Foreskin keratinocyte (primary cell): ENCODE measurements at places on chromosomes 6 and 20. TPM values are rescaled to one million over a fixed set of nuclear protein-coding genes. Genes with fewer than 3 reads are reported as not detected.
A peak's percentile ranks its signal among the peaks of the same experiment; 100 is the strongest.

- DNase-seq: no peak
Measured at GRCh38 chr6:30163918-30164654, 740 bp downstream of the TRIM15 start.

DNA sequence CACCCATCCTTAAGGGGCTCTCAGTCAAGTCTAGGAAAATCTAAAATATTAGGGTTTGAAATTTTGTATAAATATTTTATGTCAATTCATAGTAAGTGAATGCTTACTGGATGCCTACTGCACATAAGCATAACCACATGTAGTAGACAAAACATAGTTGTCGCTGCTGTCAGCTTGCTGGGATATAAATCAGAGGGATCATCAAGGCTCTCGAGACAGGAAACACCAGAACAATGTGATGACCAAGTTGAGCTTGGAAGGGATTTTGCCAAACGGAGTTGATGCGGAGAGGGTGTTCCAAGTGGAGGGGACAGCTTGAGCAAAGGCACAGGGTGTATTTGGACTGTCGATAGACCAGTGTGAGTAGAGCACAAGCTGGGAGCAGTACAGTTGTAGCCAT lies 105.8 kb upstream of the SUPT3H start:
- DNase-seq: no peak

GRCh38 chr6:84774985-84775284 lies 10.5 kb upstream of the TBX18 start:
- no peak for DNase-seq

DNA sequence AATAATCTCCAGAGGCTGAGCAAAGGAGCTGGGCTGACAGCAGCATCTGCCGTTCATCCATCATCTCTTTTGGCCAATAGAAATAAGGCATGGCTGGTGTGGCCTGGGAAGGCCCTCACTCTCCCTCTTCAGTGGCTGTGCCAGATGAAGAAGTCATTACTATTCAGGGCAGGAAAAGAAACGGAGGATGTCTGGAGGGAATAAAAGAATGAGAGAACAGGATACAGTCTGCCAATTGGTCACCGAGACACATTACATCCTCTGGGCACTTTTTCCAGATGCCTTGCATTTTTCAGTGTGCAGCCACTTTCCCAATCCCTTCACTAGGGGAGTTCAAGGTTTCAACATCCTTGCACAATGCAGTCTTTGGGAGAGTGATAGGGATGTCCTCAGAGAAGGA lies 32.2 kb upstream of the VGLL2 start:
- DNase-seq: no peak

Gene CCN6
- polyA plus RNA-seq: 0.06 and 0.34 TPM in 2 replicates

GRCh38 chr20:10565191-10565921 lies 108.4 kb downstream of the JAG1 start:
- DNase-seq: peak; percentile 31

DNA sequence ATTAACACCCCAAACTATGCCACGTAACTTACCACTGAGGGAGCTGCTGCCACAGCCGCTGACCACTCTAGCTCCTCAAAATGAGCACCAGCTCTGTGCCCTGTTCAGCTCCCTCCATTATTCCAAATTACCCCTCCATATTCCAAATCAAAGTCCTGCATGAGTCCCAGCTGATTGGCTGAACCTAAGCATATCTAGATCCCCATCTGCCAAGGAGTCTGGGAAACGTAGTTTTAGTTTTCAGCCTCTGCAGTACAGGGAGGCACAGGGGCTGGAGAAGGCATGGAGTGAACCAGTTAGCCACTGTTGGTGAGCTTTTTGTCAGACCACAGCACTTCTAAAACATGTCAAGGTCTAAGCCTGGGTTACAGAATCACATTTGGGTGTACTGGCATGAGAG lies 15.9 kb downstream of the UNC5CL start:
- no peak for DNase-seq

GRCh38 chr20:31819083-31819784 lies at the start of gene MYLK2:
Gene MYLK2 (plus strand): TSS chr20:31819356. CDS start chr20:31819581, 225 bp downstream.
- DNase-seq: no peak

- peak; percentile 75 for DNase-seq
Measured at GRCh38 chr6:81906709-81907204, 154.3 kb upstream of the TENT5A start.

GRCh38 chr6:39362487-39362865 lies 40.0 kb upstream of the KCNK16 start:
- peak; percentile 1 for DNase-seq

DNA sequence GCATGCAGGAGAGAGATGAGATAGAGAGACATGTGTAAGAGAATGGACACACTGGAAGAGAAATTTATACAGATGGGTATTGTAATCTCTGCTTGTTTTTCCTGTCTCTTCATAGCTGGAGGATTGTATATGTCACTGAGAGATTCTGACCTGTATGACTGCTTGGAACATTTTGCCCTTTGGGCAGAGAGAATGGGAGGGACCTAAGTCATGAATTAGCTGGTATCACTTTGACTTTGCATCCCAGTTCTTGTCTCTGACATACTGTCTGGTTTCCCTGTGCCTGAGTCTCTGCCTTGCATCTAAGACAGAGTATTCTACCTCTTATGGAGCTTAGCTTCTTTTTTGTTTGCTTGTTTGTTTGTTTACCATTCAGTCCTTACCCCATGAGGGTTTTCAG lies 37.0 kb upstream of the ASCC3 start:
- DNase-seq: no peak

DNA sequence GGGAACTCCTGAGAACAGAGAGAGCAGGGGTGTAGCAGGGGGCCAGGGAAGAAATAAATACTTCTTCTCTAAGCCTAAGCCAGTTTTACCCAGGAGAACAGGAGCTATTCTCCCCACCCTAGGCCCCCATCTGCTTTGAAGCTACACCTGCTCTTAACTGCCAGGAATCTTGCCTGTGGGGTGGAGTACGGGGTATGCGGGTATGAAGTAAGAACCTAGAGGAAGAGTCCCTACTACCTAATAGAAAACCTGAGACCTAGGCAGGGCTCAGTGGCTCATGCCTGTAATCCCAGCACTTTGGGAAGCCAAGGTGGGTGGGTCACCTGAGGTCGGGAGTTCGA lies 1.5 kb downstream of the SLC29A1 start:
- DNase-seq: no peak

- no peak for DNase-seq
Measured at GRCh38 chr6:168496139-168496996, 55.4 kb downstream of the SMOC2 start.

- no peak for DNase-seq
Measured at GRCh38 chr6:46170357-46171289, at the start of gene ENPP5. Gene ENPP5 (minus strand): TSS chr6:46170980. CDS start chr6:46168262, 2,718 bp downstream.

Gene CST2
- not detected in 2 replicates for polyA plus RNA-seq

DNA sequence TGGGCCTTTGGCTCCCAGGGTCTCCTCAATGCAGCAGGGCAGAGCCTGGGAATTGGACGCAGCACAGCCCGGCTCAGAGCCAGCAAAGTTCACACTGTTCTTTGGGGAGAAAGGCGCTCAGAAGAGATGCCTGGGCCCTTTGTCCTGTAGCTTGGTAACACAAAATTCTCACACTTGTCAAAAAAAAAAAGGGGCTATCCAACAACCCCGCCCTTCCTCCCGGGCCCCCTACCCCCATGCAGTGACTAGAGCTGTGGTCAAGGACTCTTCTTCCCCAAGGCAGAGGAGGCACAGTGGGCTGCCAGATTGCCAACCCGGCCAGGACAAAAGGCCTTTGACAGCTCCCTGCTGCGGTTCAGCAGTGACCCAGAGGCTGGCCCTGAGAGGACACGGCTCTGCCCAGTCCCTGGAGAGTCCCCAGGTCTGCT lies 2.0 kb downstream of the NKAIN4 start:
- DNase-seq: no peak

GRCh38 chr20:57998981-57999464 lies 229.4 kb downstream of the ANKRD60 start:
- DNase-seq: no peak

- DNase-seq: no peak
Measured at GRCh38 chr6:167122827-167123657, at the start of gene CCR6. Gene CCR6 (plus strand): TSS chr6:167123096. CDS start chr6:167136135, 13,039 bp downstream.

Gene SMLR1
- not detected in 2 replicates for polyA plus RNA-seq

Gene SLC16A10
- 0.09 TPM in 1 of 2 replicates, not detected in the other for polyA plus RNA-seq

DNA sequence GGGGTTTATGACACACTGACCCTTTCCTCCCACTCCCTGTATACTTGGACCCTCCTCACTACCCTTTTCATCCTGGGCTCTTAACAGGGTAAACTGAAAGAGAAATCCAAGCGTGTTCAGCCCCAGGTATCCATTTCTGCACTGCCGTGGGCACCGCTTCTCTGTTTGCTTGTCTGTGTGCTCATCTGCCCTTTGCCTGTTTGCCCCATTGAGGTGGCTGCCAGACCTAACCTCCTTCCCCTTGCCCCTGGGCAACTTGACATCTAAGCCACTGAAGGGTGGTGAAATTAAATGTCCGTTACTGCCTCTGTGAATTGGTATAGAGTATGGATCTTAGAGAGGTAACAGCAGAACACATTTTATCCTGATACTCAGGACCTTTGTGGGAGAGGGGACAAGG lies 38.7 kb downstream of the ACSS2 start:
- no peak for DNase-seq

DNA sequence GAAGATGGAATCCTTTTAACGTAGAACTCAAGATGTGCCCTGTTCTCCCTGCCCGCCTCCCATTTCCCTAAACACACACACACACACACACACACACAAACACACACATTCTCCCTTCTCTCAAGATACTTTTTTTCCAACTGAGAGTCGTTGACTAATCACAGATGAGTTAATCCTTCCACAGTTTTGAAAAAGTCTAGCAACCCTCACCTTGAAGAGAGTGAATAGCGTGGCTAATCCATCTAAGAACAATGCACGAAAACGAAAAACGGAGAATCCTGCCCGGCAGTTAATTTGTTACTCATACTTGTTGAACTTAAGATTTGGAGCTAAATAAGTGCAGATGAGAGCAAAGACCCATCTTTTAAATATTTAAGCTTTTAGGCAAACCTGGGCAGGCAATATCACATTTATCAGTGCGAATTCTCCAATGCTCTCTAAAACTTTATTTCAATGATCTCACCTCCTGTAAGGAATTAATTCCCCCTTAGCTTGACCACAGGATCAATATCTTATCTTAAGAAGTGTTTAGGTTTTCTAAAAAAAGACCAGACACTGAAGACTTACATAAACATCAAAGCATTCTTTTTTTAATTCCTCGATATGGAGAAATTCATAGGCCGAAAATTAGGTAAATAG lies 1.1 kb downstream of the AGPAT4 start:
- peak; percentile 57 for DNase-seq

DNA sequence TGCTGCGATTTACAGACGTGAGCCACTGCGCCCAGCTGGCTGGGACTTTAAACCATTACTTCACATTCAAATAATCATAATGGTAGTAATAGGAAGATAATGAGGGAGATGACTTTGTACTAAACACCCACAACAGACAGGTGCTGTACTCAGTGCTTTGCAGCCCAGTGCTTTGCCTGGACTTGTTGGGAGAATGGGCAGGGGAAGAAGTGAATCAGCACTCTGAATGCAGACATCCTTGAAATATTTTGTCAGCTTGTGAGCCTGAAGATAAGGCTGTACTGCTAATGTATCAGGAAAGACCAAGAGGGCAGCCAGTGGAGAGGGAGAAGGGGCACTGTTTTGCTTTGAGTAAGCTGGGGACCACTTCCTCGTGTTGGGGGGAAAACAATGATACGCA lies 17.4 kb downstream of the NKX2-2 start:
- peak; percentile 62 for DNase-seq

DNA sequence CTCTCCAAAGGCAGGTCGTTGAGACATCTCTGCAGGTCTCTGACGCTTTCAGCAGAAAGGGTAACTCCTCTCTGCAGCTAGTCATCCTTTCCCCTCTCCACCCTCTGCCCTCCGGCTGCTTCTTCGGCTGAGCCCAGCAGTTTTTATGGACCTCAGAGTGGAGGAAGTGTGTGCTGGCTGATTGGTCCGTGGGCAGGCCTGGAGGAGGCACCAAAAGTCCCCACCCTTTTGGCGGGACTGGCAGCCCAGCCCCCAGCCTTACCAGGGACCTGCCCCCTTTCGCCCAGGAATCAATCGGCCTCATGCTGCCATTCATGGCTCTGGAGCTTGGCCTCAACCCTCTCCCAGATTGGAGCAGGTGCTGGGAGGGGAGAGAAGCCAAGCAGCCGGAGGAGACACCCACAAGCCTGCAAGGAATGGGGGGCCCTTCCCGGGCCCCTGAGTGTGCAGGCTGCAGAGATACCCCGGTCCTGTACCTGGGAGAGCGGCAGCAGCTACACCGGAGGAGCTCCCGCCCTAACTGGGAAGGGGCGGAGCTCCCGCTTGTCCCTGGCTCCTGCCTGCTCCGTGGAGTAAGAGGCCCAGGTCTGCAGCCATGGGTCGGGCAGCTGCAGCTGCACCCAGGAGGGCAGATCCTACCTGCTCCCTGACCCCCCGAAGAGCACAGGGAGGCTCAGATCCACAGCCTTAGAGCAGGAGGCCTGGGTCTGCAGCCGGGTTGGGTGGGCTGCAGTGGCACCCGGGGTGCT lies 170.3 kb upstream of the SOX4 start:
- no peak for DNase-seq

Gene FABP7
- polyA plus RNA-seq: 0.49 and 0.59 TPM in 2 replicates

- no peak for DNase-seq
Measured at GRCh38 chr20:32702706-32703425, 29.1 kb upstream of the C20orf203 start.

DNA sequence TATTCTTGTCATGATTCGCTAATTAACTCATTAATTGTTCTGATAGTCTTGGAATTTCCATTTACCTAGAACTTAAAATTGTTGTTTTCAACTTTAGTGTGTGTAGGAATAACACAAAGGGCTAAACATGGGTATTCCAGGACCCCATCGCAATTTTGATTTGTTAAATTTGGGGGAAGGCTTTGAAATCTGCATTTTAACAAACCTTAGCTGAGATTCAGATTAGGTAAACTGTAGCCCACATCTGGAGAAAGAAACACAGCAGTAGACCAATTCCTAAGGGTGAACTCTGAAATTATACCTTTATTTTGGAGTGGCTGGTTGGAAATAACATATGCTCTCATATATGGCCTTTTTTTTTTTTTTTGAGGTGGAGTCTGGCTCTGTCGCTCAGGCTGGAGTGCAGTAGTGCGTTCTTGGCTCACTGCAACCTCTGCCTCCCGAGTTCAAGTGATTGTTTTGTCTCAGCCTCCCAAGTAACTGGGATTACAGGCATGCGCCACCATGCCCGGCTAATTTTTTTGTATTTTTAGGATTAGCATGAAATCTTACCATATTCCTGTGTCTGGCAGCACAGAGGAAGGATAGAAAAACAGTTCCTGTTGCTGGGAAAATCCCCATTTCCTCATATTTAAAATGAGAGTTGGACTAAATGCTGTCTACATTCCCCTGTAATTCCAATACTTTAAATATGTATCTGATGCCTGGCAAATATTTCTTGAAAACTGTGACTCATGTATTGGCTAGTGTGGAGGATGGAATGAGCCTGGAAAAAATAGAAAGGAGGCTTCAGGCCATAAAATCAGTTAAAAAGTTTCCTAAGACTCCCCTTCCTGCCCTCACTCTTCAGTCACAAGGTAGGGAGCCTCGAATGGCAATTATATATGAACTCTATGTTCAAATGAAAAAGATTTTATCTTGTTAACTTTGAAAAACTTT lies 96.7 kb upstream of the FAM184A start:
- DNase-seq: no peak

DNA sequence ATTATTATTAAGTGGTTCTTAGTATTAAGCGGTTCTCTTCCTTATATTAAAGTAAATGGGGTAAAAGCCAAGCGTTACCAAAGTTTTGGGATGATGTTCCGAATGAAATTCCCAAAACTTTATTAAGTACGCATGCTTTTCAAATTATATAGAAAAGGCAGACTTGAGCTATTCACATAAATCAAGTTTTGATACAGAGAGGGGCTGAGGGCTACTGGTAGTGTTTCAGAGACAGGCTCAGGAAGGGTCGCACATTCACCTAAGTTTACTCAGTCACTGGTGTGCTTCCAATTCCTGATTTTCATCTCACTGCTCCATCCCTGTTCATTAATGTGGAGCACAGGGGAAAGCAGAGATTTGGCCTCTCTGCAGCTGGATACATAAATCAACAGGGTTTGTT lies 652.2 kb downstream of the QKI start:
- no peak for DNase-seq
